ENCODE measurements at places on chromosomes 11 and 22.
A peak's percentile ranks its signal among the peaks of the same experiment; 100 is the strongest.

DNA sequence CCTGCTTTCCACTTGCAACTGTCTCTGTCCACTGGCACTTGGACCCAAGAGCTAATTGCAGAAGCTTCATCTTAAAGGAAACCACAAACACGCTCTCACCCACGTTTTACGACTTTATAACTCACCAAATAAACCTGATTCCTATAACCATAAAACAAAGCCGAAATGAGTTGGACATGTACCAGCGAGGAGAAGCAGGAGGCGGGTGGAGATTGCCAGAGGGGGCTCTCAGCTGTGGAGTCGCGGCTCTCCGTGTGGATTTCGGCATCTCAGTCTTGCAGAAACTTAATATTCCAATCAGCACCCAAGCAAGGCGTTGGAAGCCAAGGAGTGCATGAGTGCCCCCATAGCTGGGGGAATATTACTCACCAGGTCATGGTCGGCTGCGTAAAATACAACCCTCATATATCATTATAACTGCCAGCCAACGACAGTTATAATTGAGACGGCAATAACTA, 483.6 kb downstream of the MN1 start:
- no peak for DNase-seq

DNA sequence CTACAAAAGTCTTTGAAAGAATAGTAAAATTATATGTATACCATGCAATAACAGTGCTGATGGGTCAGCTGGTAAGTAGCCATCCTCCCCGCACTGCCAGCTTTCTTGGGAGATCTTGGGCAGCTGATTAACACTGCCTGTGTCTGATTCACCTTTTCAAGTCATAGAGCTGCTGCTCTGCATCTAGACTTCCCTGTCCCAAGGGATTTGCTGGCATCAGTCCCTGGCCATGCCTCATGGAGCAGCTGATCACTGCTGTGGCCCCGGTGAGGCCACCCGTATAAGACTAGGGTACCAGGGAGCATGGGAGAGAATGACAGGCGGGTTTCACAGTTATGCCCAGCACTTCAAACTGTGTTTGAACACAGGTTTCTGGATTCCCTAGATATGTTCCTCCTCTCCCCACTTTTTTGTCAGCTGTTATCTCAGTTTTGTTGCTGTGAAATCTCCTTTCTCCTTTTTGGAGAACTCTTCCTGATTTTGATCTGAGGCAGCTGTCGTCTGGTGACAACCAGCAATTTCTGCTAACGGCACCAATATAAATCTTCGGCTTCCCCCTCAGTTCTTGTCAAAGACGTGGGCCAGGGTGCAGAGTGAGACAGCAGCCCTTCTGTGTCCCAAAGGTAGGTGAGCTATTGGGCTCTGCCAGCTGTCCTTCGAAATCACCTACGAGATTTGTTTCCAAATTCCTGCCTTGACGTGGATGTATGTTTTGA, 438.9 kb downstream of the NTM start:
- DNase-seq = no peak

GRCh38 chr11:17991783-17992433, 20.9 kb downstream of the SERGEF start:
- DNase-seq = peak; percentile 45

- no peak for DNase-seq
Observed at GRCh38 chr22:20563941-20564371, 56.5 kb downstream of the MED15 start.

DNA sequence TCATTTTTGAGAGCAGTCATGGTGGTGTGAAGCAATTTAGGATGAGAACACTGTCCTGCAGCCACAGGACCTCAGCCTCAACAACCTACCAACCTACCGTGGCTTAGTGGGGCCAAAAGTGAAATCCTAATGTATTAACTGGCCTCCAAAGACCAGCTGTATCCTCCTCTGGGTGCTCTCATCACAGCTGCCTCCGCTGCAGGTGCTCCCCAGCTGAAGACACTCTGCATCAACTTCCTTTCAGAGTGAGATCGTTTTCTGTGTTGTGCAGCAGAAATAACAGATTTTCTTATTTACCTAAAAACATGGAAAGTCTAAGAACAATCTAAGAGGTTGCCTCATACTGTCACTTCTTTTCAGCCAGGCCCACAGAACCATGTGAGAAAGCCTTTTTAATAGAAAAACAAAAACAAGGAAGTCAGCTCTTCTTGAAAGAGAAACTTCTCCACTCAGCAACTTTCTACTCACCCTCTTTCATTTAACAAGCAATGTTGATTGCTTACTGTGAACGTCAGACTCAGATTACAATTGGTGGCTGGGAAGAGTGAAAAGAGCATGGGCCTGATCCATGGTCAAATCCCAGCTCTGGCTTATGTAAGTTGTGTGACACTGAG, 136.1 kb downstream of the TENM4 start:
- no peak for DNase-seq

DNA sequence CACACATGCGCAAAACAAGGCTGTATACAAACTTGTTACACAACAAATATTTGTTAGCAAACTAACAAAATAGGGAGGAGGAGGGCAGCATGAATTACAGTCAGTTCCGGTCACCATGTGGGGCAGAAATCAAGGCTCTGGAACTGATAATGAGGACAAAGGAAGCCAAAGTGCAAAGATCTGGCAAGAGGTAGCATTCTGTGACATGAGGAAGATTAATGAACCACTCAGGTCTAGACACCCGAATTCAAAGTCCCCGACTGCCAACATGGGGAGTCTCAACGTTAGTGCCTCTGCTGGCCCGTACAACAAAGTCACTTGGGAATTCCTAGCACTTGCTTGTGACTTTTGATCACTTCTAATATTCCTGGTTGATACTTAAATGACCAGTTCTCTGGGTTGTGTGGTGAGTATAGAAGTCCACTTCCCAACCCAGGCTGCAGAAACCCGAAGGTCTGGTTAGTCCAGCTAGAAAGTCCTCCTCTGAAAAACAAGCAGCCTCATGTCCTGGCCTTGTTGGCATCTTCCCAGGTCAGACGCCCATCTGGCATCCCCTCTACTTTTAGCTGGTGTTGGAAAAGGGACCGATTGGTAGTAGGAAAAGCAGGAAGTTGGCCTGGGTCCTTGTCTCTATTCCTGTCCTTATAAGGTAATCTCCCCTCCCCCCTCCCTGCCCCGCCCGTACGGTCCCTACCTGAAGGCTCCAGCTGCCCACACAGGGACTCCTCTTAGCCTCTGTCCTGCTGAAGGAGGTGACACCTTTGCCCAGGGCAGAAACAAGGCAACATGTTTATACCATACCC, 1.6 kb downstream of the SUN2 start:
- DNase-seq = peak; percentile 51

- DNase-seq = no peak
Observed at GRCh38 chr11:62444835-62445234, 26.0 kb downstream of the SCGB1A1 start.

DNA sequence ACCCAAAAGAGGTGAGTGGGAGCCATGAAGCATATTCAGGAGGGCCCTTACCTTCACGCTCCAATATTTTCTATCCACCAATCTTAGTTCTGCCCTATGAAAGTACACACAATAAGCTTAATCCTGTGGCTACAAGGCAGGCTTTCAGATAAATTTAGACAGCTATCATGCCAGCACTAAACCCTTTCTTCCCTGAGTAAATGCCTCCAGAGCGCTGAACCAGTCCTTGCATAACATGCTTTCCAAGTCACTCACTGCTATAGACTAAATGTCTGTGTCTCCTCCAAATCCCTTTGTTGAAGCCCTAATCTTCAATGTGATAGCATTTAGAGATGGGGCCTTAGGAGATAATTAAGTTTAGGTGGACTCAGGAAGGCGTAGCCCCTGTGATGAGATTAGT, 50.3 kb upstream of the FIBIN start:
- DNase-seq = no peak

DNA sequence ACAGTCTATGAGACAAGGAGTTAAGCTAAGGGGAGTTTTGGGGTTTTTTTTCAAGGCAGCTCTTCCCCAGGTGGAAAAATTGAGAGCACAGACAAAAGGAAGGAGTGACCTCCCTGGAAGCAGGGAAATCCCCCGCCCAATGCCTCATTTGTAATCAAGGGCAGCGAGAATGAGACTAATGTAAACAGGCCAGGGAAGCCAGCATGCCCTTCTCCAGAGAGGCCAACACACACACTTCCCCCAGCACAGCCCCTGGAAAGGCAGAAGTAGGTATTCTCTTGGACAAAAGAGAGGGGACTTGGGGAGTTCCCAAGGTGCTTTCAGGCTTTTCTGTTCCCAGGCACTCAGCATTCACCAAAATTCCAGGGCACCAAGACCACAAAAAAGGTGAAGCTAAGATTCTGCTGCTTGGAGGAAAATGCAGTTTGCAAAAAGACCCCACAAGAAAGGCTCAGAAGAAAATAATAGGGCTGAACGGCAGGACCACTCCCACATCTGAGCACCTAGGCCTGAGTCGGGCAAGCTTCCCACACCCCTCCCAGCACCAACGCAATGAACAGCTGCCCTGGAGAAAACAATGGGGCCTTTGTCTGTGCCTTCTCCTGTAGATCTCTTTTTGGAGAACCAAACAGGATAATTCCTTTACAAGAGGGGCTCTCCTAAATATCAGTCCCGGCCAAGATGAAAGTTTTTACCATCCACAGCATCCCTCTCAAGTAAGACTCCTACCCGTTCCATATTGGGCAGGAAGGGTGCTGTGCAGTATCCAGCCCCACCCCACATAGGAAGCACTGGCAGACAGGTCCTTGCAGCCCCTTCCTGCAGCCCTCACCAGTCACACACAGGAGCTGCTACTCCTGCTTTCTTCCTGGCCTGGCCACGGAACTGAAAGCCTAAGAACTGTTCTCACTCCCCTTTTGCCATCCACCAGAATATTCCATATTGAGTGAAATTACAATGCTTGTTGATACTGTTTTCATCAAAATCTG, 70.7 kb upstream of the AKIP1 start:
- peak; percentile 43 for DNase-seq

DNA sequence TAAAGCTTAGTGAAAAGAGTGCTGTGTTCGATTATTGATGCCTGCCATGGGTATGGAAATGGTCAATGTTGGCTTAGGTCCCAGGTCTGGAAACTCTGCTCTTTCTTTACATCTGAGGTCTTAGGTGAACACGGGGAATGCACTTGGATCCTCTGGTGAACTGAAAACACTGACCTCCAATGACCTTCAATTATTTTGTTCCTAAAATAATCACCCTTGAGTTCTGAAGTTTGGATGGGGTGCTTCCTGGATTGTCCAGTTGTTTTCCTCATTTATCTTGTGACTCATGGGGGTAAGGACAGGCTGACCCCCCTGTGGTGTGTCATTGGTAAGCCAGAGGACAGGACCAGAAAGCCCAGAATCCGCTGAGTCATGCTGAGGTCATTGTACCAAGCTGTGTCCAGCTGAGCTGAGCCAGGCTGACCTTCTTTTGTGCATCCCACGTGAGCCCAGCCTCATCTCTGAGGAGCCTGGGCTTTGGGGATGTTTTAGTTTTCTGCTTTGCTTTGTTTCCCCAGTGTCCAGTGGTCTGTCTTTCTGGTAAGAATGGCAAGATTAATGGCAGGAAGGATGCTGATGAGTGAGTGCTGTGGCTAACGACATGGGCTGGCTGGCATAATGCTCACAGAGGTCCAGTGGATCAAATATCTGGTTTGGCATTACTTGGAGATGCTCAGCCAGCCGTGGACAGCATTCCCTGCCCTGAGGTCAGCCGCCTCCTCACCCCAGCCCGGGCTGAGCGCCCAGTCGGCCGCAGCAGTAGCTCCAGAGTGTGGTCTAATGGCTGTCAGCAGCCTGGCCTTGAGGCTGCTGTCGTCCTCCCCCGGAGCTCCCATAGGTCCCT, 35.6 kb downstream of the AMPD3 start:
- peak; percentile 83 for DNase-seq

DNA sequence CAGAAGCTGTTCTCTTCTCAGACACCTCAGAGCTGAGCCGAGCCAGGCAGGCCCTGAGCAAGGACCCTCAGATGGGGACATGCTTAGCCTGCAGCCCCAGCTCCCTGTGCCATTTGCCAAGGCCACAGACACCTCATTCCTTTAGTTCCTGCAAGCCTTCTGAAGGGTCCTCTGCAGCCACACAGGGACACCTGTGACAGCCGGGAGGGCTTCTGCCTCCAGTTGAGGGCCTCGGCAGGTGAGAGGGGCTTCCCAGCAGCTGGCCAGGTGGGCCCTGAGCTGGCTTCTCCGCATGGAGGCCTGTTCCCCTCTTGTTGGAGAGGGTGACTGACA, 18.2 kb downstream of the INCENP start:
- DNase-seq = no peak

All from hippocampal formation (tissue), 2 donors.